ENCODE measurements at places on chromosomes 5 and 9. TPM values are rescaled to one million over a fixed set of nuclear protein-coding genes. Genes with fewer than 3 reads are reported as not detected.

MARCHF11 gene
- total RNA-seq: not detected

- no peak for DNase-seq
These were observed 23.5 kb downstream of the C7 start for GRCh38 chr5:40932766-40933165.

SERF1A gene
- total RNA-seq: 5.3 TPM

DNA sequence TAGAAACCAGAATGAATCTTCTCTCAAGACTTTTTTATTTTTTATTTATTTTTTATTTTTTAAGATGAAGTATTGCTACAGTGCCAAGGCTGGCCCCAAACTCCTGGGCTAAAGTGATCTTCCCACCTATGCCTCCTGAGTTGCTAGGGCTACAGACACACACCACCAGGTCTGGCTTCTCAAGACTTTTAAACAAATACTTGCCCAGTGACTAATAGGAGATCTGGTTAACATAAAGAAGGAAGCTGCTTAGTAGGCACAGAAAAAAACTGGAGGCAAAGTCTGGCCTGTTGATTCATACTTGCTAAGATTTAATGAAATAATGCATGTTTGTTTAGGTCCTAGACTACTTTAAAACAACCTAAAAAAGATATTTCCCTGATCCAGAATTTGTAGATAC lies 43.8 kb downstream of the SLC38A9 start:
- peak; percentile 17 for DNase-seq

FBN2 gene
- 0.22 TPM for total RNA-seq

PCDHA12 gene
- total RNA-seq: 0.78 TPM

GRCh38 chr5:72507231-72507906 lies at the start of gene ZNF366:
Gene ZNF366 (minus strand): TSS chr5:72507410. CDS start chr5:72461496, 45,914 bp downstream.
- no peak for DNase-seq

- DNase-seq: no peak
These were observed 54.7 kb upstream of the ZFR start for GRCh38 chr5:32499261-32499660.

- no peak for DNase-seq
These were observed 119.1 kb upstream of the COL5A1 start for GRCh38 chr9:134522502-134522848.

DNA sequence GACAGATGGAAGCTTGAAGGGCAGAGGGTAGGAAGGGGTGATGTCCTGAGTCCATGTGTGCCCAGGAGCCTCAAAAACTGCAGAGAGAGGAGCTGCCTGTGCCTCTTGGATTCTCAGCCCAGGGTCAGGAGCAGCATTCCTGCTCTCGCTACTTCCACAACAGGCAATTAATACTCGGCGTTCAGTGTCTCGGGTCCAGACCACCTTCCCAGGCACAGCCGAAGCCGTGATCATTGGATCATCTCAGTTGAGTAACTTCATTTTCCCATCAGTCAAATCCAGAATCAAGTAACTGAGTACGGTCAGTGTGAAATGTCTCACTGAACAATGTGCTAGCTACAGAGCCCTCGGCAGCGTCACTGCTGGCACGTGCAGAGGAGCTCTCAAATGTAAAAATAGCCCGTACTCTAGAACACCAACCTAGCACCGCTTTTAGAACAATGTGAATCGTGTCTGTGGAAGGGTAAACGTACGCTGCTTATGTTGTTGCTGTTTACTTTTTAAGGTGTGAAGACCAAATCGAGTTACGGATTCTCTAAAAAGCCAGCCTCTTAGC lies 63.5 kb upstream of the IRX4 start:
- DNase-seq: no peak

GRCh38 chr5:95520206-95520605 lies 34.6 kb downstream of the SKIC3 start:
- no peak for DNase-seq

MAP1B gene
- 21.5 TPM for total RNA-seq

DNA sequence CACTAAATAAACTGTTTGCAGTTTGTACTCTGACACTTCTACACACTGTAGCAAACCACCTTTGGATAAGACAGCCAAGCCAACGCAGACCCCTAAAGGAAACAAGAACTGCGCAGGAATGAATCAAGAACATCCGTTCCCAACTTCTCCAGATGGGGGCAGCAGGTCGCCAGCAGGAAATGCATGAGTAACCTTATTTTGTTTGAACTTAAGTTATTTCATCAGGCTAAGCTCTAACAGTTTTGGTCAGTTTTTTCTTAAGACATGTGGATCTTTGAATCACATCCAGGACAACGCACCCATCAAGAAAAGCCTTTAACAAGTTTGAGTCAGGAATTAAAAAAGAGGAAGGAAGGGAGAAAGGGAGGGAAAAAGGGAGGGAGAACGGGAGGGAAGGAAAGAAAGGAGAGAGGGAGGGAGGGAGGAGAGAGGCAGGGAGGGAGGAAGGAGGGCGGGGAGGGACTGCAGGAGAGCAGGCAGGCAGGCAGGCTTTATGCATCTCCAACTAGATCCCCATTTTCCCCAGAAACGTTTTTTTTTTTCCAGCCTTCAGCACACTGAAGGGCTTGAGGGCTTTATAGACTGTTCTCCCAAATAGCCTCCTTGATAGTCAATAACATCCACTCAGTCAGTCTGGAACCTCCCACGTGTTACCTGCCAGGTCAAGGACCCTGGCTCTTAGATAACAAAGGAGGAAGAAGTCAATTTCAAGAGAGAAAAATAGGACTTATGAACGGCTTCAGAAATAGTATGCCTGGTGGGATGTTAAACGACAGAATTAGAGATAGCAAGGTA lies 22.2 kb downstream of the BHMT start:
- DNase-seq: peak; percentile 82

DNA sequence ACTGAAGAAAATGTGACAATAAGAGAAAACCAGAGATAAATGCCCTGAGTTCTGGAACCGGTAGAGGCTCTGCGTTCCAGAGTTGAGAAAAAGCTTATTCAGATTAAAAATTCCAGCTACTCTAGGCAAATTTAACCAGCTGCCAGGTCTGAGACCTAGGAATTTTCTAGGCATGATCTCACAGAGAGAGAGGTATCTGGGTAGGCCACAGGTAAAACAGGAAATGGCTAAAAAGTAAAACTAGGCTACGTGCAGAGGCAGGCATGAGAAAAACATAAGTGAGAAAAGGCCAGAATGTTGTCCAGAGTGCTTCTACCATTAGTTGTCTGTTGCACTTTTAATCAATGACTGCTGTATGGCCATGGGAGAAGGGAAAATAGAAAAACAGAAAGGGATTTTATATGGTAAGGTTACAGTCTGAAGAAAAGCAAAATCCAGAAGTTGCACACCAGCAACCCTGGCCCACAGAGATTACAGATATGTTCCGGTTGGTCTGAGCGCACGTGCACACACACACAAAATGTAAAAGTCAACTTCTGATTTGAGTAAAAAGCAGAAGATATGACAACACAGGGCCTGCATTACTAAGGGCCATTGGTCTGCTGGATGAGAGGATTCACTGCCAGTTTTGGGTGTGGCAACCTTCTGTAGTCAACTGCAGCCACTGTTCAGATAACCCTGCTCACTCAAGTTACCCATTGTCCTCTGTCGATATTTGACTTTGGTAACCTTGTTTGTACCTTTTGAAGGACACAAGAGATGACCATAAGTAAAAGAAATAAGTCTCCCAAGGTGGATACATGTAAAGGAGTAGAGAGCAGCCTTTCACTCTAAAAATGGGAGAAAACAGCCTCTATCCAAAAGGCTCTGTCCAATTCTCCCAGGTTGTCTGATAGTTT lies 266.0 kb downstream of the DTWD2 start:
- DNase-seq: no peak

BNC2 gene
- not detected for total RNA-seq

GRCh38 chr9:114060711-114061110 lies 17.4 kb downstream of the AMBP start:
- no peak for DNase-seq

DNA sequence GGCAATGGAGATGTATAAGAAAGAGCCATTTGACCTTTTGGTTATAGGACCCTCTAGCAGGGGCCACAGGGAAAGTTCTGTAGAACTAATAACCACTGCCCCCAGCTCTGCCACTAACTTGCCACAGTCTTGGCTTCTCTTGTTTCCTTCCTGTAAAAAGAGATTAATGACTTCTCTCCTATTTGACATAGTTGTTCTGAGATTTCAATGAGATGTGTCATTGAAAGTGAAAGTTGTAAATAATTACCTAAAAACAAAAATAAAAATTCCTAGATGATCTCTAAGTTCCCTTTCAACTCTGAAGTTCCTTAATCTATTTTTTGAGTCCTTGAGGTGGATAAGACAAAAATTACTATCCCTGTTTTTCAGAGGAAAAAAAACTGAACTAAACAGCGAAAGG lies 1.4 kb upstream of the KIF12 start:
- DNase-seq: no peak

ZCCHC10 gene
- total RNA-seq: 25.9 TPM

PLAC8L1 gene
- total RNA-seq: 3.8 TPM

- no peak for DNase-seq
These were observed 25.2 kb downstream of the SKP2 start for GRCh38 chr5:36177154-36177553.

DNA sequence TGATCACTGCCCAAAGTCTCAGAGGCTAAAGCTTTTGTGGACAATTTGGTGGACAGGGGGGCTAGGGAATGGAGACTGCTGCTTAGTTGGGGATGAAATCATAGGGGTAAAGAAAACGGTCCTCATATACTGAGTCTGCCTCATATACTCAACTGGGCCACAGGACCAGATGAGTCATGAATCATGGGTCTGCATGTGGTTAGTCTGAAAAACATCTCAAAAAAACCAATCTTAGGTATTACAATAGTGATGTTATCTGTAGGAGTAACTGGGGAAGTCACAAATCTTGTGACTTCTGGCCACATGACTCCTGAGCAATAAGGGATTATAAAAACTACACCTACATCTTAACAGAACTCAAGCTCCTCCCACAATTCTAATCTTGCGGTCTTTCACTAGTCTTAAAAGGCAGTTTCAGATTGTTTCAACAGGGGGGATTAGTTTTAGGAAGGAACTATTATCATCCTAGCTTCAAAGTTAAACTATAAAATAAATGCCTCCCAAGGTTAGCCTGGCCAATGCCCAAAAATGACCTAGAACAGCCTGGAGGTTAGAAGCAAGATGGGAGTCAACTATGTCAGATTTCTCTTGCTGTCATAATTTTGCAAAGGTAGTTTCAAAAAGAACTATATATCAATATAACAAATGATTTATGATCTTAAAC lies 17.5 kb downstream of the TMEM161B start:
- DNase-seq: no peak

TLR4 gene
- 0.12 TPM for total RNA-seq

- DNase-seq: no peak
These were observed 24.5 kb upstream of the NRARP start for GRCh38 chr9:137326445-137327065.

- no peak for DNase-seq
These were observed 44.7 kb upstream of the PRLR start for GRCh38 chr5:35274839-35275509.

Measured in Calu3 (cell line).